ENCODE measurements at places on chromosomes 12 and 14. TPM values are rescaled to one million over a fixed set of nuclear protein-coding genes. Genes with fewer than 3 reads are reported as not detected.

The SMOC1 gene
- 2.8 TPM for total RNA-seq

The DUSP16 gene
- 11.3 TPM for total RNA-seq

The RFX4 gene
- total RNA-seq: not detected

The RDH12 gene
- 0.45 TPM for total RNA-seq

The NANOG gene
- total RNA-seq: 0.18 TPM

The FAM186B gene
- total RNA-seq: 0.18 TPM

The PMCH gene
- not detected for total RNA-seq

The PIWIL1 gene
- not detected for total RNA-seq

The TAS2R13 gene
- 3.0 TPM for total RNA-seq

The RBP5 gene
- not detected for total RNA-seq

The DBX2 gene
- total RNA-seq: not detected

The TMCC3 gene
- 10.7 TPM for total RNA-seq

The SERPINA12 gene
- not detected for total RNA-seq

The RITA1 gene
- 4.1 TPM for total RNA-seq

The SYT1 gene
- 1.0 TPM for total RNA-seq

The CLEC4D gene
- total RNA-seq: not detected

The IL23A gene
- total RNA-seq: not detected

The SDR9C7 gene
- total RNA-seq: not detected

The SAV1 gene
- total RNA-seq: 16.3 TPM

Measured in stomach (tissue), 19 donors.